NCI-H1105 (cell line): ENCODE measurements at places on chromosomes 12 and 14.

DNA sequence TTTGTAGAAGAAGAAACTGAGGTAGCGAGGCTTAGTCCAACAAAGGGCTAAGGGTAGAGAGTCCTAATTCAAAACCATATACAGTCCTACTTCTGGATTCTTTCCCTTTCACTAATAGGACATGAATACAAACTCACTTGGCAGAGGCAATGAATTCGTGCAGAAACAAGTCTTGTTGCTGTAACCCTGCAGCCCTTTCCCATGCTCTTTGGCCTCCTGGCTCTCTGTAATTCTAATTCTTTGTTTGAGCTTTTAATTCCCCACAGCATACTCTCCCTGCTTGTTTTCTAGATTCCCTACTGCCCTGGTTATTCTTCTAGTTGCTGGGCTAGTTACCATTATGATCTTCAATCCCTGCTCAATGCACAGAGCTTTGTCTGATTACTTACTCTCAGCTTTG lies 381.4 kb downstream of the ETNK1 start:
- no peak for DNase-seq

DNA sequence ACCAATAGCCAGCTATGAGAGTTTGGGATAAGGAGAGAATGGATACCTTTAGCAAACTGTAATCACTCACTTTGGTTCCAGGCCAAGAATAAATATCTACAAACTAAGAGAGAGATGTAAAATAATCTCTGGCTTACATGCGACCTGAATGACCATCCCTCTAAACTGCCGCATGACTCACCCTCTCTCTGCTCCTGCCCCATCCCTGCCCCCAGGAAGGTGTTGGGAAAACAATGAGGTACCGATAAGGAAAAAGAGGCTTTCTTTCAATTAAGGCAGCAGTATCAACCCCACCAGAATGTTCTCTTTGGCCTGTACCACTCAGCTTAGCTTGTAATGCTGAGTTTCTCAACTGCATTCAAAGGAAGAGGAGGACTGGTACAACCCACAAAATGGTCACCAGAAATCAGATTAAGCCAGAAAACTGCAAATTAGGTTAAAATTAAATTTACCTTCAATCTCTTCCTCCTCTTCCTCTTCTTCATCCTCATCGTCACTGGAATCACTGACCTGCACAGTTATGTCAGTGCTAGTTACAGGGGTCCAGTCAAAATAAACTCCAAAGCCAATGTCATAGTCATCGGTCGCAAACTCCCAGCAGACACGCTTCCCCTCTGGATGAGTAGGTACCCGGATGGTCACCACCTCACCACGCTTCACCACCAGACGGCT lies 22.0 kb downstream of the GSTZ1 start:
- no peak for DNase-seq

DNA sequence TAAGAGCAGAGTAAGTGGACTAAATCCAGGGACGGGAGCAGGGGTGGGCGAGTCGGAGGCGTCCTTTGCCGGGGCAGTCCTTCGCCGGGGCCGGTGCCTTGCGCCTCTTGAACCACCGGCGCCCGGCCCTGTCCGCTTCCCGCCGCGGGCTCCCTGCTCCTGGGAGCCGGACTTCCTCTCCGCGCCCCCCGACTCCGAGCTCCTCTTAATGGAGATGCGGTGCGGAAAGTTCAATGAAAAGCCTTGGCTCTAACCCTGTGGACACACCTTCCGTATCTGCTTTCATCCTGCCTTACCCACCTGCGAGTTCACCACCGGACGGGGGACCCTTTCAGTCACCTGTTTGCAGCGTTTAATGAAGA lies 412 bp downstream of the FGFR1OP2 start:
- DNase-seq = peak; percentile 55

DNA sequence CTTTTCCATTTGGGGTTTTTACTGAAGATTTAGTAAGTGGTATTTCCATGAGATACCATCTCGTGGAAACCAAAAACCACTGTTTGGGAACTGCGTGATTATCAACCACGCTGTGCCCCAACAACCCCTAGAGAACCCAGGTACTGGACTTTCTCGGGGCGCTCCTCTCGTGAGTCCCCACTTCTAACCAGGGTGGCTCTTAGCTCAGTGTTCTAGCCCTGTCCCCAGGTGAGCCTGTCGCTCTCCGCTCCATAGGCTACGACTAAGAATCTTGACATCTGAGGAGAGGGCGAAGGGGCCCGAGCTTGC lies 686 bp downstream of the MCRS1 start:
- no peak for DNase-seq

DNA sequence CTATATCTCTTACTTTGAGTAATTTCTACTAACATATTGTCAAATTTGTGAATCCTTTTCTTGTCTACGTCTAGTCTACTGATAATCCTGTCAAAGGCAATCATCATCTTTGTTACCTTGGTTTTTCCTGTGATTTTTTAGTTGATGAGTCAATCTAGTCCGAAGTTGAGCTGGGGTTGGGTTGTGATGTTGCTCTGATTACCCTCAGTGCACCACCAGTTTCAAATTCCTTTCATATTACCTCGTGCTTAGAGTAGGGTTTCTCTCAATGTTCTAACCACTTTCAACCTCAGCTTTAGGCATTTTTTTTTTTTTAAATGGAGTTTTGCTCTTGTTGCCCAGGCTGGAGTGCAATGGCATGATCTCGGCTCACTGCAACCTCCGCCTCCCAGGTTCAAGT lies 186.8 kb downstream of the BTG1 start:
- no peak for DNase-seq
